ENCODE measurements at places on chromosomes 2 and 18.

- DNase-seq = no peak
These were observed 91.7 kb upstream of the SLC35G4 start for GRCh38 chr18:11517704-11518103.

- no peak for DNase-seq
These were observed 26.6 kb upstream of the TEX44 start for GRCh38 chr2:231565887-231566594.

- no peak for DNase-seq
These were observed 603.2 kb upstream of the ID2 start for GRCh38 chr2:8078705-8079104.

DNA sequence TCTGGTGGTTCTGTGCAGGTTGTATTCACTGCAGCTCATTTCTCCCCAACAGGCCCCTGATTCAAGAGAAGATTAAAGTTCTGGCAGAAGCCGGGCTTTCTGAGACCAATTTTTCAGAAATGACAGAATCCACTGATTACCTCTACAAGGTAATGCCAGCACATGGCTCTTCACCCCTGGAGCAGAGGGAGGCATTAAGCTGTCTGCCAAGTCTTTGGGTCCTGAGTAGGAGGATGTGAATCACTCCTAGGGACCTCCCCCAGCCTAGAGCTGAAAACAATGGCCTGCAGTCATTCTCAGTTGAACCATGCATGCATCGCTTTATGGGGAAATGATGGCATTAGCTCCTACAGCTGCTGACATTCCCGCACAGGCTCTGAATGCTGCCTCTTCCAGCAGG lies 20.5 kb upstream of the RPL37A start:
- DNase-seq = no peak

DNA sequence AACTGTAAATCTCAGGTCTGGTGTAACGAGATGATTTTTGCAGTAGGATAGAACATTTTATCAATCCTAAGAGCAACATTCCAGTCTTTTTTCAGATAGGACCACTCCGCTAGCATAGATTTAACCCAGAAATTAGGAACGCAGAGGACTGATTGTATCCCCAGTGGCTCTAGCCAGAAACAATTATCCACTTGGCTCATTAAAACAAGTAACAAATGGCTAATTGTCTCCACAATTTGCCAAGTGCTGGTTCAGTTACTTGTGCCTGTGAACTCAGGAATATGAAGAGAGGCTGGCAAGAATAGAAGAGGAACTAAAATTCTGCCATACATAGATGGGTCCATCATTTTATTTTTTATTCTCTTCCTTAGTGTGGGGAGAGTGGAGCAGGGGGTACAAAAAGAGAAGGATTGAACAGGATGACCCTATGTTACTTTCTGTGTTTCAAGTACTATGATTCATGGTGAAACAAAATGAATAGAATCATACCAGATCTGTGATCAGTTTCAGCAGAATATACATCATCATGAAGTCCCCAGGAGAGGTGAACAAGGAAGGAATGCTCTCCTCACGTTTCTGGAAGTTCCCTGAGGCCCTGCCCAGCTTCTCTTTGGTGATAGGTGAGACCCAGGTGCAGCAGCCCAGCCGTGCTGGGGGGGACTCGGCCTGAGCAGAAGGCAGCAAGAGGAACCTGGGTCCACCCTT lies 121.6 kb downstream of the ARL4C start:
- peak; percentile 79 for DNase-seq

- DNase-seq = no peak
These were observed 13.4 kb upstream of the BOK start for GRCh38 chr2:241545106-241545505.

DNA sequence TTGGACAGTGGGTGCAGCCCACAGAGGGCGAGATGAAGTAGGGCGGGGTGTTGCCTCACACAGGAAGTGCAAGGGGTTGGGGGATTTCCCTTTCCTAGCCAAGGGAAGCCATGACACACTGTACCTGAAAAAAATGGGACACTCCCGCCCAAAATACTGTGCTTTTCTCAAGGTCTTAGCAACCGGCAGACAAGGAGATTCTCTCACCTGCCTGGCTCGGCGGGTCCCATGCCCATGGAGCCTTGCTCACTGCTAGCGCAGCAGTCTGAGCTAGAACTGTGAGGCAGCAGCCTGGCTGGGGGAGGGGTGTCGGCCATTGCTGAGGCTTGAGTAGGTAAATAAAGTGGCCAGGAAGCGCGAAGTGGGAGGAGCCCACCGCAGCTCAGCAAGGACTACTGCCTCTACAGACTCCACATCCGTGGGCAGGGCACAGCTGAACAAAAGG lies 244.7 kb downstream of the NBAS start:
- no peak for DNase-seq

DNA sequence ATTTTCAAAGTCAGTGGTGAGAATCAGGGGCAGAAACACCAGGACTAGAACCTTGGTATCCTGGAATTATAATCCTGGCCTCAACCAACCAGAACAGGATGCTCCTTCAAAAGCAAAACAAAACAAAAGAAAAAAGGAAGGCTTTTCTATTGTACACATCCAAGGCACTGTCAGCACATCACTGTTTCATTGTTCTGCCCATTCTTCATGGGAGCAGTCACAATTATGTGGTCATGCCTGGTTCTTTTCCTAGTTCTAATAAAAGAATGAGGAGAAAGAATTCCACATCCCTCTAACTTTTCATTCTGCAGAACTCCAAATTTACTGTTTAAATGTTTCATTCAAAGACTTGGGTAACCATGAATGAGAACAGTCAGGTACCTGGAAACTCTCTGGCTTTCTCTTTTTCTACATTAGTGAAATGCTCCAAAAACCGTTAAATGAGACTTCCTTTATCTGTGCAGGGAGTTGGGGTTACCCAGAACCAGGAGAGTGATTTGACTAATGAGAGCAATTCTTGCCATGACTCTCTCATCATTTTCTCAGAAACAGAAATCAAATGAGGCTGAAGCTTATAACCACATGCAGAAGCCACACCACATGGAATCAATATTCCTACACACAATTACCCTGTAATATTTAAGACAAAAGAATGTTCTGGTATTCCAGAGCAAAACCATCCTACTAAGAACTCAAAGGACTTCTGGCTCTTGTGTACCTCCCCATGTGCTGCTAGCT lies 110.9 kb upstream of the CCDC150 start:
- no peak for DNase-seq

DNA sequence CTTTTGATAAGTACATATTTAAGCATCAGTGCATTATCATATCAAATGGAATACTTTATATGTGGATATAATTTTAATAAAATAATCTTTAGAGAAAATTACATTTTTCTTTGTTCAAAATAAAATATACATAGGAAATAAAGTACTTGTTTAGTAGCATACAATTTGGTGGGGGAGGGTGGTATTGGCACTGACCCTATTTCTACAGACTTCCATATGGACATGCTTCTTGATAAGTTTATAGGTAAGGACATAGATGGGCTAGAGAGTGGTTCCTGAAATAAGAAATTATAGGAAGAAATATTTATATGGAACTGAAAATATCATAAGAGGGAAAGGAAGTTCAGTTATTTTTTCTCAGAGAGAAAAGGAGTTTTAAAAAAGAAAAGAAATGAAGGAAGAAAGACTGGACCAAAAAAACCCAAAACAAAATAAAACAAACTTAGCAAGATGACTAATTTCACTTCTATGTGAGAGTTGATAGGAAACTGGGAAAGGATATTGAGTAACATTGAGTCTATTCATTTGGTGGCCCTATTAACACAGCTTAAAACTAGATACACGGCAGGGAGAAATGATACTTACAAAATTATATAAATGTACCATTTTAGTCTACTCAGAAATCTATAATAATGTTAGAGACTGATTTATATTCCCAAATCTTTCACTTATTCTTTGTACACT lies 505.9 kb downstream of the ERBB4 start:
- DNase-seq = no peak

- no peak for DNase-seq
These were observed 217.6 kb upstream of the FIGN start for GRCh38 chr2:163953390-163953907.

DNA sequence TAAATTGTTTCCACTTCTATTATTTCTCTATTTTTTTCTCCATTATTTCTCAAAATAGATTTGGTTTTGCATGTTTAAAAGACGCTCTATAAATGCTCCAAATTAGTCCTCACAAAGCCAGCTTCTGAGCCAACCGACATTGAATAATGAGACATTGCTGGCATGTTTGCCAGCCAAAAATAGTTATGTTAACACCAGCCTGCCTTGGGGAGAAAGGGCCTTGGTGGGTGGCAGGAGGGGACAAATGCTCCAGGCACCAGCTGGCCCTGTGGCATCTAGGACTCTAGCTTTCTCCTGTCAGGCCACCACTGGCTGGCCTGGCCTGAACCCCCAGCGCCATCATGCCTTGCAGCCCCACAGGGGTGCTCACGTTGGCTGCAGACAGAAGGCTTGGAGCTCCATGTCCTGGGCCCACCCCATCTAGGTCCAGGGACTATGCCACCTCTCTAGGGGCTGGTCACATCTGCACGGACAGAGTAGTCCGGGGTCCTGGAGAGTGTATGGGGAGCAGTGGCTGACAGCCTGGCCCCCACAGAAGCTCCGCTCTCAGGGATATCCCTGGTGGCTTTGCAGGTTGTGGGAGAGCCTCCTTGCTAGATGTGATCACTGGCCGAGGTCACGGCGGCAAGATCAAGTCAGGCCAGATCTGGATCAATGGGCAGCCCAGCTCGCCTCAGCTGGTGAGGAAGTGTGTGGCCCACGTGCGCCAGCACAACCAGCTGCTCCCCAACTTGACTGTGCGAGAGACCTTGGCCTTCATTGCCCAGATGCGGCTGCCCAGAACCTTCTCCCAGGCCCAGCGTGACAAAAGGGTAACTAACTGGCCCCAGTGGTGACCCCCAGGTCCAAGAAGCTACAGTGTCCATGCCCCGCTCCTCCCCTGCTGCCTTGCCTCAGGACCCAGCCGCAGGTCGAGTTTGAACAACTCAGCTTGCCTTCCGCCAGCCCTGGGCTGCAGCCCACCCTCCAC lies 12.5 kb downstream of the ABCG8 start:
- no peak for DNase-seq

DNA sequence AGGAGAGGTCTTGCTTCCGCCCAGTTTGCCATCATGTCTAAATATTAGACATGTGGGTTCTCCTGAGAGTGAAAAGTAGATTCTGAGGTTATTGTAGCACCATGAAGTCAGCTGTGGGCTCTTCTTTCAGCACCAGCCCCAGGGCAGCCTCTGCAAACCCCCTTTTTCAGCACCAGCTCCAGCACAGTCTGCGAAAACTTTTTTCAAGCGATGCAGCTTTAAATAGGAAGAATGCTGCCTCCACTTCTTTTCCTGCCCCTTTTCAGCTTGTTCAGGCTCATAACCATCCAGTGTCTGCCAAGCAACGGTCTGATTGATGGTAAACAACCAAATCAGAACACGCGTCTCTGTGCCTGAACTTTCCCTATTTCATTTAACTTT lies at the start of gene COL5A2:
TSS of gene COL5A2 (minus strand) at position 192 of the 381 bp plus-strand sequence. CDS start at position 35, 157 bp downstream.
- DNase-seq = no peak

DNA sequence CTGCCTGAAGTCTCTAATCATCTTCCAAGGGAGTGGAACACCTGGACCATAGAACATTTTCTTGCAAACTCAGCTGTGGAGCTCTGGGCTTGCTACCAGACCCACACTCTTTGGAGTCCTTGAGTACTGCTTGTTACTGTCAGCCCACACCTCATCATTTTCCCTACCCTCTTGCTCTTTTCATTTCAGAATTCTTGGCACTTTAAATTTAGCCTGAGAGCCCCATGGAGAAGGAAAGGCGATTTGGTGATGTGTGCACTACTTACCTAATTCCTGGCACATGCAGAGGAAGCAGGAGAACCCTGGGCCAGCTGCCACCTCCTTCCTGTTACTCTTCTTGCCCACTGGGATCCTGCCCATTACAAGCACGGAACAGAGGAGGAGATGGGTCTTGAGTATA lies 31.7 kb downstream of the TMEM178A start:
- no peak for DNase-seq

GRCh38 chr18:55400590-55401541 lies 187.1 kb downstream of the TCF4 start:
- no peak for DNase-seq

- DNase-seq = no peak
These were observed 60.1 kb downstream of the NPAS2 start for GRCh38 chr2:100880036-100880435.

GRCh38 chr2:23940718-23941620 lies 706 bp downstream of the UBXN2A start:
- DNase-seq = peak; percentile 51

DNA sequence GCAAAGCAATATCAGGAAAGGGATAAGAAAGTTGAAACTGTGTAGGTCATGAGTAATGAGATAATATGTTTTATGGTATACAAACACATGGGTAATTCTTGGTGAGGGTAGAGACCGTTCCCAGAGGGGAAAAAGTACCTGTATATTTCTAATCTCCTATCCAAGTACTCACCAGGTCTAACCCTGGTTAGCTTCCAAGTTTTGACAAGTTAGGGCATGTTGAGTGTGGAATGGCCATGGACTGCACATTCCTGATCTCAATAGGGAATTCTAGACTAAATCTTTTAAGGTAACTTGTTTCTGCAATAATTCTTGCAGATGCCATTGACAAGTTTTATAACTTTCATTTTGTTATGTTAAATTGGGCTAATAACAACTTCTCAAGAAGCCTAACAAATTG lies 216.6 kb downstream of the SPAG16 start:
- no peak for DNase-seq

DNA sequence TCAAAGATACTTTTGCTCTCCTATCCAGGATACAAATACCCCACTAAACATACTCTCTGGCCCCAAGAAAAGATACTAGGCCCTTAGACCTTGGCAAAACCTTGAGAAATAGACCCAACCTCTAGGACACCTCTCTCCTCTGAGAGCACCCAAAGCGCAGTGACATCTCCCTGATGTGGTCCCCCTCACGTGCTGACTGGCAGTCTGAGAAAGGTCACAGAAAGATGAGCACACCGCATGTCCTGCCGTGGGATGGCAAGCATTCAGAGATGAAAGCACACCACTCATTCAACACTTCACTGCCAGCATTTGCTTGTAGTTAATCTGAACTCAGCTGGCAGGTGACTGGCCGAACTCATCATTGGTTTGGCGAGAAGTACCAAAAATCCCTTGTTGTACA lies 6.1 kb upstream of the TBC1D8 start:
- DNase-seq = no peak
